ENCODE measurements at places on chromosomes 6 and 20. TPM values are rescaled to one million over a fixed set of nuclear protein-coding genes. Genes with fewer than 3 reads are reported as not detected.

XKR7 gene
- polyA plus RNA-seq, result 0.33 TPM

GRCh38 chr20:21048841-21049273 is 57.3 kb downstream of the LINC00237 start:
- DNase-seq, result no peak

DNA sequence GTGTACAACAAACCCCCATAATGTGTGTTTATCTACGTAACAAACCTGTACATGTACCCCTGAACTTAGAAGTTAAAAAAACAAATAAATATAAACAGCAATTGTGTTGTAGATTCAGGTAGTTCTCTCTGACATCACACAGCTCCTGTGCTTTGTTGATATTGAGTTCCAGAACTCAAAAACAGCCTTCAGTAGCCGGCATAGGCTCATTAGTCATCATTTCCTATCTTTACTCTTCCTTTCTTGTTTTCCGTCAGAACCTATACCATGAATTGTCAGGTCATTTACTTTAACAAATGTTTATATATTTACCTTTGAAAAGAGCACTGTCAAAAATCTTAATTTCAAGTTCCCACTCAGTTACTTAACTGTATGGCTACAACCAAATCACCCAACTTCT is 88.8 kb downstream of the ADTRP start:
- DNase-seq, result no peak

DNA sequence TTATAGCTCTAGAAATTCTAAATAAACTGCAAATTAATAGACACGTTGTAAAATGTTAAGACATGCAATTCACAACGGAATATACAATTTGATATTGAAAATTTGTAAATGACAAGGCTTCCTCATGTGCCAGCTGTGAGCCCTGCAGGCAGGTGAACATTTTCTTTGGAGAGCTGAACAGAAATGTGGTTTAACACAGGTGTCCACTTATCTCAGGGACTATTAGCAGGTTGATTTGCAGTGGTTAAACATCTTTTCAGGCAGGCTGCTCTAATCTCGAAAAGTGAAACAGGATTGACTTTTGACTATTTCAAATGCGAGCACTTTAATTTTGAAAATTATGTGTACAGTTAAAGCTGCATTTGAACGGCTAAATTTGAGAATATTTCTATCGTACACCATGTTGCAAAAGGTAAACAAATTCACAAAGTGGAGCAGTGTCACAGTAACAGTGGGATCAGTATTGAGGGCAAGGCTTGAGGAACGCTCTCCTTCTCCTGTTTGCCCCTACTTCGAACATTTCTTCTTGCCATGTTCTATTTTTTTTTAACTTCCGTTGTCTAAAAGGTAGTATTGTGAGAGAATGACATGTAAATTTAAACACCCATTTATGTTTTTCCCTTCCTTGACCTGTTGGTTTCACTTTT is 210.8 kb downstream of the CDKAL1 start:
- DNase-seq, result no peak

DNA sequence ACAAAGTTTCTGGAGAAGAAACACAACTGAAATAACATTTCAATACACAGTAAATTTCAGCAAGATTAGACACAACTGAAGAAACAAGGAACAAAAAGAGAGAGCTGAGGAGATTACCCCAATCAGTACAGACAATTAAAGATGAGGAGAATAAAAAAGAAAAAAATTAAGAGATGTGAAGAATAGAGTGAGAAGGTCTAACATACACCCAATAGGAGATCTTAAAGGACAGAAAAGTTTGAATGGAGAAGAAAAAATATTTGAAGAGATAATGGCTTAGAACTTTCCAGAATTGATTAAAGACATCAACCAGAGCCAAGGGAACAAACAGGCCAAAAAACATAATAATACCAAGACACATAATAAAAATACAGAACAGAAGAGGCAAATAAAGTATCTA is 116.4 kb downstream of the HUS1B start:
- DNase-seq, result no peak

DNA sequence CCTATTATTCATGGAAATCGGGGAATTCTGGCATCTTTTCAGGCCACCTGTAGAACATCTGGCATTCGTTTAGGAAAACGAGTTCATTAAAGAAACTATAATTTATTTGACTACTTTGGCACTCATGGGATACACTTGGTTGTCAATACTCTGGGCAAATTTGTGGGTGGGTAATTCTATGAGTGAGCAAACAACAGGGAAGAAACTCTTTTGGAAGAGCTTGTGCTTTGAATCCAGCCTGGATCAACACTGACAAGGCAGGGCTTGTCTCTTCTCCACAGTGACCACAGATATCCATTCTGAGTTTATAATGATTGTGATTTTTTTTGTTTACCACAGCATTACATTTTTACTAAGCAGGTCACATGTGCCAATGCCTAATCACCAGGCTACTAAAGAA is 394.7 kb downstream of the THBS2 start:
- no peak for DNase-seq

DNA sequence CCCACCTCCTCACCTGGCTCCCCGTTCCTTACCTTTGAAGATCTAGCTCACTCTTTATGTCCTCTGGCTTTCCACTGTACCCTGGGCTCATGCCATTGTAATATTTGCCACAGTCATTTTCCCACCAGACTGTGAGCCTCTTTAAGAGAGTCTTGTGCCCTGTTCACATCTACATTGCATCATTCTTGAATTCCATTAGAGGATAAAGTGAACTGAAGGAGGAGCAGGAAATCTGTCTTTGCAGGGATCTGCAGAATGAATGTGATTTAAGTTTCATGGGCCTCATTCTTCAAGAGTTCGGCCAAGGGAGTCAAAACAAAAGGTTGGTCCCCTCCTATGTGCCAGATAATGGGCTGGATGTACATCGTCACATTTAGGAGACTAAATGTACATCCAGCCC is 272.6 kb upstream of the CITED2 start:
- no peak for DNase-seq

DNA sequence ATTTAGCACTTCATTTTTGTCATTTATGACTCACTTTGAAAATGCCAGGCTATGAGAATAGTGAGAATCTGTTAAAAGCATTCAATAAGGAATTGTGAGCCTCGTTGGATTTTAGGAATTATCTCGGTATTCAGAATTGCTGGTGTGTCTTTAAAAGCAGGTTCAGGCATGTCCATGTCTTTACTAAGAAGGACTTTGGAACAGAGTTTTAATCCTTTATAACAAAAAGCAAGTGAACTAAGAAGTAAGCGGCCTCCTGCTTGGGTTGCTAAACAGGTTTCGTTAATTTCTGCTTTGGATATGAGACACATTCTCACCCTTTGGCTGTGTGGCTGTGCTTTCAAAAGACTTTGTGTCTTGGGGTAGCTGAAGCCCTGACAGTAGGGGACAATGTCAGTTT is 74.9 kb downstream of the IGF2R start:
- DNase-seq, result no peak

DNA sequence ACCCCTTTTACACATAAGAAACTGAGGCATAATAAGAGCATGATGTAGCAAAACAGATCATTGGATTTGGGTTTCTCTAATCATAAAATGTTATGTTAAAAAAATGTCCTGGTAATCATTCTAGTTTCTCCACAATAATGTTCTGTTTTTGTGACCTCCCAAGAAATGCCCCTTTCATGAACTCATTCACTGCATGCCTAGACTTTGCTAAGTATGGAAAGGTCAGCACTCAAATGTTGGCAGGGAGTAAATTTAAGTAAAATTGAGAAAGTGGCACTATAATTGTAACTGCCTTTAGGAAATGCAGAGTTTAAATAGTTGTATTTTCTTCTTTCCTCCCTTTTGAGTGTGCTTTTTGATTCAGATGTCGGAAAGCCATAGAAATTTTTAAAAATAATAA is 48.5 kb upstream of the ID4 start:
- no peak for DNase-seq
